Lung (tissue), 17 donors: ENCODE measurements at places on chromosomes 11 and 22. TPM values are rescaled to one million over a fixed set of nuclear protein-coding genes. Genes with fewer than 3 reads are reported as not detected.
A peak's percentile ranks its signal among the peaks of the same experiment; 100 is the strongest.

Gene DERL3
- total RNA-seq = 15.1 TPM

Gene DUSP8
- total RNA-seq = 2.0 TPM

Gene TEAD1
- 141 TPM for total RNA-seq

Gene ZBTB16
- total RNA-seq = 224 TPM

Gene CADM1
- total RNA-seq = 243 TPM

Gene AIFM3
- total RNA-seq = 0.48 TPM

Gene UBASH3B
- 9.6 TPM for total RNA-seq

Gene SLC22A6
- not detected for total RNA-seq

Gene PLAAT5
- total RNA-seq = 1.1 TPM

Gene CRYBA4
- not detected for total RNA-seq

Gene GRIK4
- 4.9 TPM for total RNA-seq

- peak; percentile 60 for DNase-seq
These were observed 12.2 kb downstream of the LSP1 start for GRCh38 chr11:1864831-1865665.

DNA sequence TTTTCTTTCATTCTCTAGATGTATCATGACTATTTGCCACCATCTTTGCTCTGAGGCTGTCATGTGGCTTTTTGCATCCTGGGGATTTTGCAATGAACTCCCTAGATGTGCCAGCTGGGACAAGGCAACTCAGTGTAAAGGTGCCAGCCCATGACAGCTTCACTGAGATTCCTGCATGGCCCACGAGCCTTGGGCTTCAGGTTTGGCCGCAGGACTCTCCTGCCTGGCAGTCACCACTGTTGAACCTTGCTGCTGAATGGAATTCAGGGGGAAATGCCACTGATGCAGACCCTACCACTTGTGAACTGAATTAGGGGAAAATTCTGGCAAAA, 385.2 kb downstream of the SOX6 start:
- no peak for DNase-seq

- DNase-seq = no peak
These were observed 25.5 kb downstream of the PTPRJ start for GRCh38 chr11:48005831-48006270.

DNA sequence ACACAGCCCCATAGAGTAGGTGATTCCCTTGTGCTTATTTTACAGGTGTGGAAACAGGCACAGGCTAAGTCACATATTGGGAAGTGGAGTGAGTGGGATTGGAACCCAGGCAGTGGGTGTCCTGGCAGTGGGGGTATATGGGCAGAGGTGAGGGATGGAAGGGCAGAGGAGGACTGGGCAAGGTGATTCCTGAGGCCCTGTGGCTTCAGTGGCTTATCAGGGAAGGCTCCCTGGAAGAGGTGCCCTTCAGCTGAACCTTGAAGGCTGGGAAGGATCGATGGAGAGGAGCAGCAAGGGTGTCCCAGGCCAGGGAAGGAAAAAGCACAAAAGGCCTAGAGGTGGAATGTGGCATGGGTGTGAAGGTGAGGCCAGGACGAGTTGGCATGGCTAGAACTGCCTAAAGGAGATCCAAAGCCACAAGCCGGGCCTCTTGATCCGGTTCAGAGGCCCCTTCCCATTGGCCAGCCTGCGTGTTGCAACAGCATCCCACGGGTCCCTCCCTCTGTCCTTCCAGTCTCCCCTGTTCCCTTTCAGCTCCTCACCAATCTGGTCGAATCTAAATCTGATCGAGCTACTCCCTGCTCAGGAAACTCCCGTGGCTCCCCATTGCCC, 41.7 kb downstream of the MCM5 start:
- DNase-seq = no peak

- DNase-seq = no peak
These were observed 15.6 kb upstream of the ZNF280A start for GRCh38 chr22:22535662-22536061.

DNA sequence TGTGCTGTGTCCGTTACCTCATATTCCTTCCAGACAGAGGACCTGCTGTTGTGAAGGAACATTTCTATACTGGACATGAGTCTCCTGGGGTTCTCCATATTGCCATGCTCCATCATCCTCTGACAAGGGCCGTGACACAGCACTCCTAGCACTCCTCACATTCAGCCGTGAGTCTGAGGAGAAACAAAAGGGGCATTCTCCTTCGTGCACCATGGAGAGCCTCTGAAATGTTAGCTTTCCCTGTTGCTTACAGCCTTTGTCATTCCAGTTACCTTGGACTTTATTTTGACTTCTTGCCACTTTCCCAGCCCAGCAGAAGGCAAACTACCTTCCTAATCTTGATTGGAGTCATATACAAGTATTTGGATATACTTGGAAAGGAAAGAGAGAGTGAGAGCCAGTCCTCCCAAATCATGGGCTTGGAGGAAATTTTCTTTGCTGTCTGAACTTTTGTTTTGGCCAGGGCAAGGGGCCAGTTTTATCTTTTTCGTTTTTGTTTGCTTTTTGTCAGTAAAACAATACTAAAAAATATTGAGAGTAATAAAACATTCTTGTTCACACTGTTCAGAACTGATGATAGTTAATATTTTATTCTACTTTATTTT, 29.1 kb upstream of the TECTA start:
- DNase-seq = peak; percentile 18

DNA sequence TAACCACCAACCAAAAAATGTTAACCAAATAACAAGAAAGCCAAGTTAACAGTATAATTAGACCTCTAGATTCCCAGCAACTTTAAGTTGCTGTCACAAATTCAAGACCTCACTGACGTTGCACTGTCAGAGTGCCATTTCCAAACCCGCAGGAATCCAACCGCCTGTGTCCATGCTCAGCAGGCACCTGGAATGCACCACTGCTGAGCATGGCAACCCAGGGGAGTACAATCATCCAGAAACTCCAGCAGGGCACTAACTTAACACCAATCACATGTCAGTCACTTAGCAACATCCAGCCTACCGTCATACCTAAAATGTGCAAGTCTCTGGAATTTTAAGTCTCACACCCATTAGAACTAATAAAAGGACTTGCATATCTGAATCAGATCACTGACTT, 48.8 kb downstream of the SMCO4 start:
- no peak for DNase-seq

GRCh38 chr11:15761235-15761634, 595.1 kb downstream of the SOX6 start:
- DNase-seq = no peak

DNA sequence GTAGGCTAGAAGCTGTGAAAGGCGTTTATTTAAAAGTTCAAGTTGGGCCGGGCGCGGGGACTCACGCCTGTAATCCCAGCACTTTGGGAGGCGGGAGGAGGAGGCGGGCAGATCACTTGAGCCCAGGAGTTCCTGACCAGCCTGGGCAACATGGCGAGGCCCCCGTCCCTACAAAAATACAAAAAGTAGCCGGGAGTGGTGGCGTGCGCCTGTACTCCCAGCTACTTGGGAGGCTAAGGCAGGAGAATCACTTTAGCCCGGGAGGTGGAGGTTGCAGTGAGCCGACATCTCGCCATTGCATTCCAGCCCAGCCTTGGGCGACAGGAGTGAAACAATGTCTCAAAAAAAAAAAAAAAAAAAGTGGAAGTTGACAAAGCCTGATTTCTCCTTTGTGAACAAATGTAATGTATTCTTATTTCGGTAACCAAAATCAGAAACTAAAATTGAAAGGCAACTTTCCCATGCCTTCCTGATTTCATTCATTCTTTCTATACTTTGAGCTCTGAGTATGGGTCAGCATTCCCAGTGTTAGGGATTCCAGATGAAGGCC, 825 bp downstream of the PTPMT1 start:
- no peak for DNase-seq

GRCh38 chr11:62905927-62906531, 15.1 kb downstream of the CHRM1 start:
- peak; percentile 88 for DNase-seq

DNA sequence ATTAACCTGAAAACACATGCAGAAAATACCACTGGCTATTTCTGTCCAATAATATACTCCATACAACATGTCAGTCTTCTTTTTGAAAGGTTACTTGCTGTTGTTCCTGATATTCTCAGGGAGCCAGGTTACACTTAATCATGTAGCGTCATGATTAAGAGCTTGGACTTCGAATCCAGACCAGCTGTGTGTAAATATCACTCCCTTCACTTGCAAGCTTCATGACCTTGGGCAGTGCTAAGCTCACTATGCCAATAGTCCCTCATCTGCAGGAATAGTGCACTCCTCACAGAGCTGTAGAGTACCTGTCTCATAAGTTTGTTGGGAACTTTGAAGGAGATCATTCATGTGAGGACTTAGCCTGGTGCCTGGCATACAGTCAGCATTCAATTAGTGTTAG, 1.9 kb downstream of the HTR3B start:
- DNase-seq = no peak

DNA sequence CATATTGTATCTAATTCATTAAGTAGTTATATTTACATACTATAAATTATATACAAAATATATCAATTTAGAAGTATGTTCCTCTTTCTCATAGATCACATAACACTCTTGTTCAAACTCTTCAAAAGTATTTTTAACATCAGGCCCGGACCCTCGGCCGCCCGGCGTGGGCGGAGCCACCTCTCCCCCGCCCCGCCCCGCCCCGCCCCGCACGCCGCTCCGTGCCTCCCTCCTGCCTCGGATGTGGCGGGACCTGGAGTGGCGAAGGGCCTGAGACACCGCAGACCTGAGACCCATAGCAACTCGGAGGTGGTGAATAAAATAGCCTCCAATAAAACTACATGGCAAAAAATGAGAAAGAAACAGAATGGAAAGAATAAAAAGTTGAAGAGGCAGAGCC, 105.9 kb upstream of the BDNF start:
- no peak for DNase-seq

DNA sequence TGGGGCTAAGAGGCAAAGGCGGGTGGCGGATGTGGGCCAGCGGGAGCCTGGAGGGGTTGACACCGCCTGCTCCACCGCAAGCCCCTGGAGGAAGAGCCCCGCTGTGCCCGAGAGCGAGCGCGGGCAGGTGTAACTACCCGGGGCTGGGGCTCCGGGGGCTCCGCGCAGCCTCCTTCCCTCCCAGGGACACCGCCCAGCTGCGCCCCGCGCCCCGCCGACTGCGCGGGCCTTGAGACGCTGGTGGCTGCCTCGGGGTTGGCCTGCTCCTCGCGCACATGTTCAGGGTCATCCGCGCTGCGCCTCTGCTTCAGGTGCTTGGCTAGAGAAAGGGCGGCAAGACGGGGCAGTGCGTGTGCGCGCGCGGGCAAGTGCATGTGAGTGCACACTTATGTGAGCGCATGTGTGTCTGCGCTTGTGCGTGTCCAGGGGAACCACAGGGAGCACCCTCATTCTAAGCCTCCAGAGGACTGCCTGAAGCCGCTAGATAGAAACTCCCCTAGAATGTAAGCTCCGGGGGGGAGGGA, 197.5 kb upstream of the TMEM45B start:
- DNase-seq = no peak

GRCh38 chr11:45017329-45017728, 66.6 kb upstream of the TP53I11 start:
- no peak for DNase-seq

DNA sequence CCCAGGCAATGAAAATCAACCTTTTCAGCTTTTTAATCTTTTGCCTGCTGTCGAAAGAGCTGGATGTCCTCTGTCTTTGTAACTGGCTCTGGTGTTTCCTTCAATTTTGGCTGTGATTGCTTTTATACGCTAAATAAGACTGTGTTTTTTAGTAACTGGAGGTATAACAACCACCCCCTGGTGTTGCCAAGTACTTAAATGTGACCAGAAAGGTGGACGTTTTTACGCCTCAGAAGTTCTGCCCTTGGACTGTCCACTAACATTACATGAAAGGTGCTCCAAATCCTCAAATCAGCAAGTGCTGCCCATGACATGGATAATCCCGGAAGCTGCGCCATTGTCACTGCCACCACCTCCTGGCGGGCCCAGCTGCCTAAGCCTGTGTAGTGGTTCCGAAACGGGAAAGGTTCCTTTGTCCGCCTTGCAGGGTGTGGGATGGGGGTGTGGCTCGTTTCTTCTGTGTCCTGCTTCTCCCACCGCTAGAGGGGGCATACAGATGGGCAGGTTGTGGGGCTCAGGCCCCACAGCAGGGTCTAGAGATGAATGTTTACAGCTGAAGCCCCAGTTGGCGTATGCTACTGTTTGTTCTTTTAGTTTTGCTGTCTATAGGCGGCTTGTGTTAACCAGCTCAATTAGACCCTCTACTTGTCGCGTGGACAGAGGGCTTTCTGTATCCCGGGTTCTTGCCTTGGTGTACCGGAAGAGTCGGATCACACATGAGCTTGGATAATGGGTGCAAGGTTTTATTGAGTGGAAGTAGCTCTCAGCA, 82.2 kb upstream of the SEPTIN5 start:
- DNase-seq = peak; percentile 23
